NCI-H345 (cell line): ENCODE measurements at places on chromosomes 5 and 9.

- DNase-seq = no peak
Measured at GRCh38 chr9:19424176-19424779, 15.5 kb downstream of the ACER2 start.

DNA sequence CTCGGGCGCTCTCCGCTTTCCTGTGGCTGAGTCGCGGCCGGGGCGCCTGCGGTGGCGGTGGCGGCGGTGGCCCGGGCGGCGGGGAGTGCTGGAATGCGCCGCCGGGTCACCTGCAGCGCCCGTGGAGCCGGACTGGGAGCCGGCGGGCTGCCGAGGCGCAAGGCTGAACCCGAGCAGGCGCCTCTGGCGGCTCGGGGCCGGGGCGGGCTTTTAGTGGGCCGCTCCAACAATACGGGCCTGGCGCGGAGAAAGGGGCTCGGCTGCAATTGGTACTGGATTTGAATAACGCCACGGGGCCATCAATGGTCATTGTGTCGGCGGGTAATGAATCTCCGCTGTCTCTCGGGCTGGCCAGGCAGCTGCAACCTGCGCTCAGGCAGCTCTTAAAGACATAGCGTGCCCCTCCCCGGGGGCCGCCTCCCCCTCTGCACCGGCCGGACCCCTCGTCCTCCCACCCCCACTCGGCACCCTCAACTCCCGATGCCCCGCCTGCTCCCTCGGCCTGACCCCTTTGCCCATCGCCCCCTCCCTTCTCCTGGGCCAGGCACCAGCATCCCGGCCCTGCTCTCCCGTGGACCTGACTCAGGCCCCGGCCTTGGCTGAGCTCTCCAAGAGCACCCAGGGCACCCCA, 22.1 kb downstream of the URM1 start:
- DNase-seq = no peak

GRCh38 chr5:89380635-89381034, 497.7 kb upstream of the MEF2C start:
- DNase-seq = no peak

DNA sequence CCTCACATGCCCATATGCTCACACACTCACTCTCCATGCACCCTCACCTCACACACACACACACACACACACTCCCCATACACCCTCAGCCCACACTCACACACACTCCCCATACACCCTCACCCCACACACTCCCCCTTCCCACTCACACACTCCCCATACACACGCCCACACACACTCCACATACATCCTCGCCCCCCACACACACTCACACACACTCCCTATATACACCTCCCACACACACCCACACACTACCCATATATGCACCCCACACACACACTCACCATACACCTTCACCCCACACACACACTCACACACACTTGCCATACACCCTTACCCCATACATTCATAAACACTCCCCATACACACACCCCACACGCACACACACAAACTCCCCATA, 550.7 kb upstream of the DAP start:
- DNase-seq = no peak

DNA sequence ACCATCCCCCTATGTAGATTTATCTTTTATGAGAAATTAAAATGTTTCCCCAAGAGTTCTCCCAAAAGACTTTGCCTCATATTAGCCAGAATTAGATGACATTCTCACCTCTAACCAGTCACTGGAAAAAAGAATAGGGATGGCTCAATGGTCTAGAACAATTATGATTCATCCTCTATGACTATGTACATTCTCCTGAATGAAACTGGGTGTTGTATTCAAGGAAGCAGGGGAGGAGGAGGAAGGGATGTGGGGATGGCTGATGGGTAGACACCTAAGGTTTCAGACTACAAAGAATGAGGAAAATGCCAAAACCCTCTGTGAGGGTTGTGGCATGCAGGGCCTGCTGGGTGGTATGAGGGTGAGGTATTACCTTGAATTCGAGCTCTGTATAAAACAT, 49.5 kb upstream of the BRINP1 start:
- no peak for DNase-seq

DNA sequence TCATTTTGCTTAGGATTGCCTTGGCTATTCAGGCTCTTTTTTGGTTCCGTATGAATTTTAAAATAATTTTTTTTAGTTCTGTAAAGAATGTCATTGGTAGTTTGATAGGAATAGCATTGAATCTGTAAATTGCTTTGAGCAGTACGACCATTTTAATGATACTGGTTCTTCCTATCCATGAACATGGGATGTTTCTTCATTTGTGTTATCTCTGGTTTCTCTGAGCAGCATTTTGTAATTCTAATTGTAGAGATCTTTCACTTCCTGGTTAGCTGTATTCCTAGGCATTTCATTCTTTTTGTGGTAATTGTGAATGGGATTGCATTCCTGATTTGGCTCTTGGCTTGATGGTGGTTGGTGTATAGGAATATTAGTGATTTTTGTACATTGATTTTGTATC, 6.3 kb upstream of the UBE2QL1 start:
- no peak for DNase-seq
